GM12865 (cell line): ENCODE measurements at places on chromosomes 11 and 22.
A peak's percentile ranks its signal among the peaks of the same experiment; 100 is the strongest.

DNA sequence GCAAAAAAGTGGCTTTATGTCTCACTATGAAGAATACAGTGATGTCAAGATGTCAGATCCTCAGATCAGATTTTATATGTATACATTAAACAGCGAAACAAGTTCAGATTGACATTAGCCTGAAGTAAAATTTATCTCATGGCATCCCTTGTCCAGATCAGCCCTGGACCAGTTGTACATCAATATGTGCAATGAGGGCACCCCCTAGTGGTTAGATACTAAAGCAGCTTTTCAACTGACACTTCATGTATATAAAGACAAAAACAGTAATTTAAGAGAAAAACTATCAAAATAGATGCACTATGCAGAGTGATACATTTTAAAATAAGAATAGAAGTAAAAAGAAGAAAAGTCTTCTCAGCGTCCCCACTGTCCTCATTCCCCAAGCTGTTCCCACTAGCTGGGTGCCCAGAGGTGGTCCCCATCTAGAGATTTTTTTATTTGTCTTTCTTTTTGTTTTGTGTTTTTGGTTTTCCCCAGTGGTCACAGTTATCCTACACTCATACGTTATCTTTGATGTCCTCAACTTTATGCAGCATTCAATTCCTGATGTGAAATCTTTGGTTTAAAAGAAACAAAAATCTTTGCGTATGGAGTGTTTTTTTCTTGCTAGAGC, 2193.4 kb upstream of the RAG2 start:
- DNase-seq, result peak; percentile 60

- no peak for DNase-seq
These were observed 175.3 kb upstream of the B3GAT1 start for GRCh38 chr11:134587345-134587744.

GRCh38 chr11:131656179-131656838, 285.9 kb downstream of the NTM start:
- no peak for DNase-seq

DNA sequence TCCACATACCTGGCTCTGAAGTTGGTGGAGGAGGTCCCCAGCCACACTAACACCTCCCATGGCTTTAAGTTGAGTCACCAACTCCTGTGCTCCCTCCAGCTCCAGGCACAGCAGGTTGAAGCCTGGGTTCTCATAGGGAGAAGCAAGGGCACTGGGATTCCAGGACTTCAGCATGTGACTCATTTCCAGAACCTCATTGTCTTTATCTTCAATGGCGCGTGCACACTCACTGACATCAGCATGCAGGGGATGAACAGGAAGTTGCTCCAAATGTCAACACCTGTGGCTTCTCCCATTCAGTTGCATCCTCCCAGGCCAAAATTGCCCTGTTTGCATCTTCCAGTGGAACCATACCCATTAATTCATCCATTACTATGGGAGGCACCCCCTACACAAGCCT, 5.8 kb upstream of the UBQLNL start:
- DNase-seq, result no peak

DNA sequence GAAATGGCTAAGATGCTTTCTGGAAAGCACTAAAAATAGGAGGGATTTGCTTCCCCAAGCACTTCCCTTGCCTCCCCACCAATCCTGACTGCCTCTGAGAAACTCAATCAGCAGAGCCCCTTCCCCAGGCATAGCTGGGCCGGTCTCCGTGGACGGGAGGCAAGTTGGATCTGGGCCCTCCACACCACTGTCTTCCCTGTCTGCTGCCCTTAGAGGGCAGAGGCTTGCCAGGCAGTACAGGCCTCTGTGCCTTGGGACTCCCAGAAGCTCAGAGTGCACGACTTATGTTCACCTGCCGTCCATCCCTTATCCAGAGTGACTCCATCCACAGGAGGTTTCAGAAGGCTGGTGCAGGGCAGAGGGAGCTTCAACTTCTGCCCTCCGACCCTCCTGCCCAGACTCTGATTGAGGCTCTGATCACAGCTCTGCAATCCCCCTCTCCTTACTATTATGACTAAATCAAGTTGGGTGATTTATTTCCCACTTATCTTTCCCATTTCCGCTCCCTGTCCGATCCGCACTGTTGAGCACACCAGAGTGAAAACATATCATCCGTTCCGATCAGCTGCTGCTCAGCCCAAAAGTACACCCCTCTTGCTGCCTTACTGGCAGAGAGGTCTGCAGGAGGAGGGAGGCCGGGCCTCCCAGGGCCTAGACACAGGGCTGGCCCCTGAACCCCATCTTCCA, 71.8 kb downstream of the DSCAML1 start:
- no peak for DNase-seq

GRCh38 chr11:442611-443081, 835 bp upstream of the ANO9 start:
- no peak for DNase-seq

DNA sequence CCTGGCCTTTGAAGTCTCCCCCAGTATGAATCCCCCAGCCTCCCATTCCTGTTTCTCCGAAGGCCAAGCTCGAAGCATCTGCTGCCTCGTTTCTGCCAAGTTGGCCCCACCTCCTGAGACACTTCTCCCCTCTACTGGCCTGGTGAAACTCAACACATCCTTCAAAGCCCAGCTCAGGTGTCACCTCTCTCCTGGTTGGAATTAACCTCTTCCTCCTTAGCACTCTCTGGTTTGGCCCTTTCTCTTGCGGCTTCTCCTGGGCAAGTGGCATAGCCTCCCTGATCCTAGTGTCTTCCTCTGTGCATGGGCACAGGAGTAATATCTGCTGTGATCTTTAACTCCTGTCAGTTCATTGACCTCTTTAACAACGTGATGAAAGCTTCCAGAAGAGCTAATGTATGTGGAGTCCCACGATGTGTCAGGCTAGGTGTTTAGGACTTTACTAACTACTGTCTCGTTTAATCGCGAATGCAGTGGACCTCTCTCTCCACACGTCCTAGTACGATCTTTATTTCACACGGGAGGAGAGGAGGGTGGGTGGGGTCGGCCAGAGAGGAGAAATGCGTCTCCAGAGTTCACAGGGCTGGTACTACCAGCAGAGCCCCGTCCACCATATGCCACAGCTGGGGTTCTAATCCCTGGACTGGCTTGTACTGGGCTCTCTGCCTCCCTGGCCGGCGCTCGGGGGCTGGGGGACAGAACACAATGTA, 826 bp upstream of the PTPRJ start:
- no peak for DNase-seq

DNA sequence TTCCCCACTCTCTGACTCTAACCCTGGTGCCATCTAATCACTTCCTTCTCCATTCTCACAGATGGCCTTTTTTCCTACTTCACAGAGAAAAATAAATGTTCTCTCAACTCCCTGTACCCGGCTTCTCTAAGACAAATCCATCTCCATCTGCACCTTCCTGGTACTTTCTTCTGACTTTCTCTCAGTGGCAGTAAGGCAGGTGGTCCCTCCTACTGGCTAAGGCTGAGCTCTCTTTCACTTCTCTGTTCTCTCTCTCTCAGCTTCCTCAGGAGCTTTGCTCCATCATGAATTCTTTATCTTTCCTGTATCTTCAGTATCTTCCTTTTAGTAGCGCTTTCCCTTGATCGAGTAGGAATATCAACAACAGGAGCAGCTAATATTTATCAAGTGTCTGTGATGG, 421.6 kb downstream of the TMEM135 start:
- DNase-seq, result no peak

- no peak for DNase-seq
These were observed 50.6 kb downstream of the LGR4 start for GRCh38 chr11:27421819-27422494.

DNA sequence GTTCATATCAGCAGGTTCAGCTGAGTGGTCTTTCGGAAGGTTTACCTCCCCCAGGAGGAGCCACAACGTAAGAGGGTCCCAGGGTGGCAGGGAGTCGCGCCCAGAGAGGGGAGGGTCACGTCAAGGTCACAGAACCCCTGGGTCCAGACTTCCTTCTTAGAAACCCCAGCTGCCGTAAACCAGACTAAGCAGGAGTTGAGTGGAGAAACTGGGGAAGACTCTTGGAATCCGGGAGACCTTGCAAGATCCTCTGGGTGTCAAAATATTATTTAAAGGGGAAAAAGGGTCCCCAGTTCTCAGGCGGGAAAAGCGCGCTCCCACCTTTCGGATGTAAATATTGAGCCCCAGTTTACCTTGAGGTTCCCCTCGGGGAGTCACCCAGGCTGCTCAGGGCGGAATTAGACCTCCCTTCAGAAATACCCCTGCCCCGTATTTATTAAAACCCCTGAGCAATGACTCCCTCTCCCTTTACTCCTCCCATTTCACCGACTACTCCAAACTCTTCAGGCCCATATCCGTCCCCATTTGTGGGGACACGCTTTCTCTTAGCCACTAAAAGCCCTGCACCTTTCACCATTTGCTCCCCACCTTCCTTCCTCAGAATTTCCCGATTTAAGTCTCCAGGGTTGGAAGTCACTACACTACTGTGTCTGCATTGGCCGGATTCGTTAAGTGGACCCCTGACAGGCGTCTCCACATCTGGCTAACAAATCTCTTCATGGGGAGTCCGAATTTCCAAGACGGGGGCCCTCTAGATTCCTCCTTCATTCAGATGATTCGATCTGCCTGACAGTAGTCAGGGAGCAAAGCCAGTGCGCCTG, 4.2 kb downstream of the SLC17A6 start:
- no peak for DNase-seq

GRCh38 chr11:4830346-4830745, 9.2 kb downstream of the OR51F2 start:
- no peak for DNase-seq

- no peak for DNase-seq
These were observed 49.8 kb downstream of the BMAL1 start for GRCh38 chr11:13327421-13327820.

DNA sequence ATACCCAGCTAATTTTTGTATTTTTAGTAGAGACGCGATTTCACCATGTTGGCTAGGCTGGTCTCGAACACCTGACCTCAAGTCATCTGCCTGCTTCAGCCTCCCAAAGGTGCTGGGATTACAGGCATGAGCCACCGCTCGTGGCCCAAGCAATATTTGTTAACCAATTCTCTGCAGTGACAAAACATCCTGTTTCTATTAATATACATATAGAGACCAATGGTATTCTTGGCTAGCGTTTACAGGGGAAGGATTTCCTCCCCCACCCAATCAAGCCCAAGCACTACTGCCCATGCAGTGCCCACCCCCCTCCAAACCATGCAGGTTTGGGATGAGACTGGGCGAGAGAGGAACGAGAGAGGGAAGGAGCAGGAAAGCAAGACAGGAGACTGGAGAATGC, 53.1 kb downstream of the APOL3 start:
- no peak for DNase-seq

- no peak for DNase-seq
These were observed 5.1 kb downstream of the CASTOR1 start for GRCh38 chr22:30284172-30284571.

DNA sequence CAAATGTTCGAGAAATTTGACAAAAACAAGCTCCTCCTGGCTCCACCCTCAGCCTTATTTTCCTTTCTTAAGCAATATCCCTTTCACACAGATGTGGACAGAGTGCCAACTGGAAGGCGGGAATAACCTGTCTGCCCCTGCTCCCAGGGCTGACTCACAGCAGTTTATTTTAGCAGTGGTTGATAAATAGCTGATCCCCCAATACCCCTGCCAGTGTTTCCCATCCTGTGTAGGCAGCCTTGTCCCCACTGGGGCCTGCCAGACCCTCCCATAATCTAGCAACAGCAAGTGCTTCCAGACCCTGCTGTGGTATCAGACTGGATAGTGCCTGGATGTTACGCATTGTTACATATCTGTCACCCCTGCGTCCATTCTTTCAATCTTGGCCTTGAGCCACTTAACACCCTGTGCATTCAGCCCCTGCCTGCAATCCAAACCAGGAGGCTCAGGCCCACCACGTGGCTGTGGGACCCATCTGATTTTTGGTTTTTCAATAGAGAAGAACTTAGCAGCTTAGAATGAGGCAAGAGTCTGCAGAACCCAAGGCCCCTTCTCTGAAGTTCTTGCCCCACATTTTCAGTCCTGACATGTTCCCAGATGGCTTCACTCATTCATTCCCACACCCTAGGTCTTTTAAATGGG, 53.7 kb downstream of the PARVA start:
- no peak for DNase-seq

DNA sequence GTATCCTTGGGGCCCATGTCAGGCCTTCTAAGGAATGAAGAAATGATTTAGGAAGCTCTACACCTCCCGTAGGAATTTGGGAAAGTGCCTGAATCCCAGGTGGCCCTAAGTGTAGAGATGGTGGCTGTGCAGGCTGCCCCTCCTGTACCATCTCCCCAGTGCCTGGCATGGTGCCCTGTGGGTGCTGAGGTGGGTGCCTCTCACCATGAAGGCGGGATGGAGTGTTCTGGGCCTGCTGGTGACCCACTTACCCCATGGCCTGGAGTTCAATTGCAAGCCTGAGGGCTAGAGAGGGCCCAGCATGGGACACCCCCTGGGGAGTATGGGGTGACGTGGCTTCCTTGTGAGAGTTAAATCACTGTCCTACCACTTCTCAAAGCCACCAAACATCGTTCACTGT, 19.8 kb downstream of the SAMM50 start:
- no peak for DNase-seq

- DNase-seq, result no peak
These were observed 61.0 kb downstream of the CYTH4 start for GRCh38 chr22:37343348-37343747.

- no peak for DNase-seq
These were observed 267.9 kb upstream of the SESN3 start for GRCh38 chr11:95498722-95499425.

DNA sequence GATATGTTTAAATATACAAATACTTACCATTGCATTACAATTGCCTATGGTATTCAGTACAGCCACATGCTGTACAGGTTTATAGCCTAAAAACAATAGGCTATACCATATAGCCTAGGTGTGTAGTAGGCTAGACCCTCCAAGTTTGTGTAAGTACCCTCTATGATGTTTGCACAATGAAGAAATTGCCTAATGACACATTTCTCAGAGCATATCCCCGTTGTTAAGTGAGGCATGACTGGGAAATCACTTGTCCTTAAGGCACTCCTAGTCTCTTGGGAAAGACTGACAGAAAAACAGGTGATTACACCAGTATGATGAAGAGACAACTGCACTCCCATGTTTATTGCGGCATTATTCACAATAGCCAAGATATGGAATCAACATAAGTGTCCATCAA, 187.2 kb downstream of the SPON1 start:
- no peak for DNase-seq

GRCh38 chr22:44212936-44213335, 32.2 kb downstream of the PARVG start:
- DNase-seq, result no peak

- peak; percentile 9 for DNase-seq
These were observed 36.7 kb downstream of the SMC1B start for GRCh38 chr22:45376703-45377102.
